Ovary (tissue), 10 donors: ENCODE measurements at places on chromosomes 16 and 17. TPM values are rescaled to one million over a fixed set of nuclear protein-coding genes. Genes with fewer than 3 reads are reported as not detected.

DNA sequence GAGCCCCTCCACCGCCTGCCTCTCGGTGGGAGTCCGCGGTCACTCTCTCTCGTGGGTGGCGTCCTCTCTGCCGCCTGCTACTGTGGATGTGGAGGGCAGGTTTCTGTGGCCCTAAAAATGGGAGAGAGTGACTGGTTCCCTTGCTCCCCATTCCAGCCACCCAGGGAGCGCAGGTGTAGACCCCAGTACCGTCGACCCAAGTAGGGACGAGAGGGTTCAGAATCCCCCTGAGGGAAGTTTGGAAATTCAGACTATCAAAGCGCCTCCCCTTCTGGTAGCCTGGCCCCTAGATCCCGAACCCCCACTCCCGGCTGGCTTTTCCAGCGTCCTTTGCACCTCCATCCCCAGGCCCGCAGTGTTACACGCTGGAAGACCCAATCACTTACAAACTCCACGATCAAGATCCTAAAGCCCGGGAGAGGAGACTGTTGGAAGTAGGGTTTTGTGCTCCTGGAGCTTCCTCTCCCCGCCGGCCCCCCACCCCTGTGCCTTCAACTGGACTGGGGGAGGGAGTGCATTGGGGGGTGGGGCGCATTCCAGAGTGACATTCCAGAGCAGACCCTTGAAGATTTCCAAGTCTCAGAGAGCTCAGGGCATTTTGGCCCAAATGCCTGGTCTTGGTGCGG lies 991 bp downstream of the GPRC5C start:
- H3K27ac ChIP-seq, result peak overlapping the region; percentile 96
- no peaks in the 10 kb centered on the region for H3K36me3 ChIP-seq
- peak overlapping the region; percentile 52 for H3K4me3 ChIP-seq
- H3K27me3 ChIP-seq, result no peaks in the 10 kb centered on the region
- H3K4me1 ChIP-seq, result peaks cover 9% of the 10 kb centered on the region
- no peak for DNase-seq

DNA sequence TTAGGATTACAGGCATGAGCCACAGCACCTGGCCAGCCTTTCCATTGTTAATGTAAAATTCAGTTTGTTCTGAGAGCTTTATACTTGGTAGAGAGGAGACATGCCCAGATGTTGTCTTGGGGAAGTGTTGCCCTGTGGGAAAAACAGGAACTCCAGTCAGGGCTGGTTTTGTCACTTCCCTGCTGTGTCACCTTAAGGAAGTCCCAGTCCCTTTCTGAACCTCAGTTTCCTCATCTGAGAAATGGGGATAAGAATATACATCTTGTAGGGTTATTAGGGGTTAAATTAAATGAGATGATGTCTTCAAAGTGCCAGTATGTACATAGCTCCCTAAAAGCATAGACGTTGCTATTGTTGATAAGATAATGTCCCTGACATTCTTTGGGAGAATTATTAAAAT lies 25.3 kb downstream of the CLEC16A start:
- no peak overlapping the region for H3K27ac ChIP-seq
- peaks cover 7% of the 10 kb centered on the region for H3K4me1 ChIP-seq
- no peak overlapping the region for H3K4me3 ChIP-seq
- DNase-seq, result no peak
- H3K27me3 ChIP-seq, result no peaks in the 10 kb centered on the region
- H3K36me3 ChIP-seq, result no peaks in the 10 kb centered on the region

- H3K27me3 ChIP-seq, result no peaks in the 10 kb centered on the region
- H3K4me1 ChIP-seq, result peaks cover 1% of the 10 kb centered on the region
- H3K36me3 ChIP-seq, result no peaks in the 10 kb centered on the region
- H3K27ac ChIP-seq, result no peak overlapping the region
- DNase-seq, result no peak
- H3K4me3 ChIP-seq, result no peak overlapping the region
These were observed 13.2 kb downstream of the ITGB3 start for GRCh38 chr17:47266782-47267181.

GPRC5B gene
- total RNA-seq, result 27.9 TPM

DNA sequence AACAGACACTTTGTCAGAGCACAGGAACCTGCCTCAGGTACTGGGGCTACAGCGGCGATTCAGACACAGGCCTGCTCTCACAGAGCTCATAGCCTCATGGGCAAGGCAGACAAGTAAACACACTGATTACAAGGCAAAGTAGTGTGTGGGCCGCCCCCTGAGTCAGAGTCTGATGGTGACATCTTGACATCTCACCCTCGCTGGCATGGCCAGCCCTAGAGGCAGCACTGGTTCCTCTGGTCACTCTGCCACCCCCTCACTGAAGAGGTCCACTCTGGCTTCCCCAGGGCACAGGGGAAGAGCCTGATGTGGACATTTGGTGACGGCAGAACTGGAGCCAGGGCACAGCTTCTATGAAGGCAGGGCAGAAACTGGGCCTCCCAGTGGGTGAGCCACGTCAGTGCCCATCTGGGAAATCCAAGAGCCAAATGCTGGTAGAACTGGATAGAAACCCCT lies 32.9 kb upstream of the TOB1 start:
- H3K4me3 ChIP-seq, result no peak overlapping the region
- H3K27me3 ChIP-seq, result no peaks in the 10 kb centered on the region
- DNase-seq, result no peak
- H3K36me3 ChIP-seq, result no peaks in the 10 kb centered on the region

FBRS gene
- total RNA-seq, result 69.5 TPM

RSKR gene
- 6.0 TPM for total RNA-seq
